ENCODE measurements at places on chromosomes 7 and 10.

- no peak for DNase-seq
- H3K4me3 ChIP-seq, result no peak overlapping the region
- no peak overlapping the region for H3K27ac ChIP-seq
- no peaks in the 10 kb centered on the region for H3K27me3 ChIP-seq
Observed at GRCh38 chr10:33681595-33681994, 347.1 kb upstream of the NRP1 start.

- H3K4me3 ChIP-seq, result no peak overlapping the region
- H3K36me3 ChIP-seq, result no peaks in the 10 kb centered on the region
- no peaks in the 10 kb centered on the region for H3K4me1 ChIP-seq
- no peaks in the 10 kb centered on the region for H3K27me3 ChIP-seq
Observed at GRCh38 chr10:123323884-123324283, 169.7 kb downstream of the BUB3 start.

DNA sequence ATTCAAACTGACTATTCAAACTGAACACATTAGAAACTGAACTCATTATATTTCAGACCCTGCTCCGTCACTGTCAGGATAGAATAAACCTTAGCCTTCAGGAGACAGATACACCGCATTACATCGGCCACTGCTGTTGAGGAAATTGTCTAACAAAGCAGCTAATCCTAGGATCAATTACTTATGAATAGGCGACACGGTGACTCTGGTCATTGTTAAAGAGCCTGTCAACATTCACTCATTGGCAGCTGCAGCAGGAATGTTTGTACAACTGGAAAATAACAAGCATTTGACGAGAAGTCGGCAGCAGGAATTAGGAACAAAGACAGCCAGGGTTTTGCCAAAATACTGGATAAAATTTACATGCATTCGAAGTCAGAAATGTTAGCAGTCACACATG, 112.0 kb upstream of the MKX start:
- H3K36me3 ChIP-seq, result no peaks in the 10 kb centered on the region
- H3K27ac ChIP-seq, result no peak overlapping the region
- no peaks in the 10 kb centered on the region for H3K27me3 ChIP-seq
- no peaks in the 10 kb centered on the region for H3K4me1 ChIP-seq
- no peak overlapping the region for H3K4me3 ChIP-seq

- no peak overlapping the region for H3K27ac ChIP-seq
- H3K27me3 ChIP-seq, result no peaks in the 10 kb centered on the region
- peaks cover 7% of the 10 kb centered on the region for H3K36me3 ChIP-seq
- no peak overlapping the region for H3K4me3 ChIP-seq
- H3K4me1 ChIP-seq, result peaks cover 18% of the 10 kb centered on the region
- DNase-seq, result no peak
Observed at GRCh38 chr10:100982916-100983830, 4.1 kb downstream of the MRPL43 start.

DNA sequence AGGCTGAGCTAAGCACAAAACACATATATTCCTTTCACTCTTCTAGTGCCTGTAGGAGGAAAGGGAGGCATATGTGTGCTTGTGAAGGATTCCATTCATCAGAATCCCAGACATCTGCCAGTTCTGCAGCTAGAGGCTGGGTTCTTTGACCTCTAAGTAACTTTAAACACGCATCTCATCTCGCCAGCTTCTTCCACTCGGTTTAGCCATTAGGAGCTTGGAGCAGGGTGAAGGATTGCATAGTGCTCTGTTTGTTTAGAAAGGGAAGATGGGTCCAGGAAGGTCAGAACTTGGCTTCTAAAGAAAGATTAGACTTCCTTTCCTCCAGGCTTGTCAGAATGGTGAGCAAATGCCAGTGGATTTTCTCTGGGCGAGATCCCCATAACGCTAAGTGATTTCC, 43.6 kb downstream of the HK1 start:
- peaks cover 64% of the 10 kb centered on the region for H3K4me1 ChIP-seq
- no peak for DNase-seq
- no peak overlapping the region for H3K27ac ChIP-seq
- H3K27me3 ChIP-seq, result no peaks in the 10 kb centered on the region
- H3K4me3 ChIP-seq, result no peak overlapping the region

GRCh38 chr10:30528429-30528786, 94.4 kb downstream of the MAP3K8 start:
- no peak overlapping the region for H3K27ac ChIP-seq
- no peak overlapping the region for H3K4me3 ChIP-seq
- H3K36me3 ChIP-seq, result no peaks in the 10 kb centered on the region

DNA sequence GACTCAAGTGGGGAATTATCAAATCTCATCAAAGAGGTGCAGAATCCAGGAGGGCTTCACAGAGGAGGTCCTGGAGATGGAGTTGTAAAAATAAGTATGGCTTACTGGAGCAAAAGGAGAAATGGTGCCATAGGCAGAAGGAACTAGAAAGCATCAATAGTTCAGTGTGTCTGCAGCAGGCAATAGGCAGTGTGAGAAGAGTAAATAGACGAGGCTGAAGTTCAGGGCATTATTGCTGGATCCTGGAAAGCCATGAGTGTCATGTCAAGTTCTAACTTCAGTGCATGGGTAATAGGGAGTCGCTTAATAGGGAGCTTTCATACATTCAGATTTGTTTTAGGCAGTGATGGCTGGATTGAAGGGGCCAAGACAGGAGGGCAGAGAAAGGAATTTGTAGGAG, 39.3 kb downstream of the CYP26A1 start:
- H3K4me1 ChIP-seq, result peaks cover 14% of the 10 kb centered on the region
- no peak overlapping the region for H3K27ac ChIP-seq
- H3K27me3 ChIP-seq, result no peaks in the 10 kb centered on the region
- no peaks in the 10 kb centered on the region for H3K36me3 ChIP-seq

DNA sequence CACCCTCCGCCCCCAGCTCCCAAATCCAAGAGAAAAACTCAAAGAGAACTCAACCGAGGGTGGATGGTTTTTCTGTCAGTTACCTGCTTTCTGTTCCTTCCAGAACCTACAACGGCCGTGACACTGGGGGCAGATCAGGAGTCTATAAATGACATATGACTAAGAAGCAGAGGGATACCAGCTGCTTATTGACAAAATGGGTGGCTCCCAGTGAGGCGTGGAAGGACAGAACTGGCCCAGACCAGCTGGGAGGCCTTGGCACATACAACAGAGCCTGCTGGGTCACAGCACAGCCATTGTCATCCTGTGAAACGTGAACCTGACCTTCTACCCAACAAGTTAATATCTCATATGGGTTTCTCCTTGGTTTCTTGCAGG, 84.3 kb upstream of the ADRB1 start:
- H3K4me1 ChIP-seq, result peaks cover 63% of the 10 kb centered on the region
- H3K27ac ChIP-seq, result no peak overlapping the region
- H3K27me3 ChIP-seq, result no peaks in the 10 kb centered on the region
- DNase-seq, result no peak
- no peak overlapping the region for H3K4me3 ChIP-seq

DNA sequence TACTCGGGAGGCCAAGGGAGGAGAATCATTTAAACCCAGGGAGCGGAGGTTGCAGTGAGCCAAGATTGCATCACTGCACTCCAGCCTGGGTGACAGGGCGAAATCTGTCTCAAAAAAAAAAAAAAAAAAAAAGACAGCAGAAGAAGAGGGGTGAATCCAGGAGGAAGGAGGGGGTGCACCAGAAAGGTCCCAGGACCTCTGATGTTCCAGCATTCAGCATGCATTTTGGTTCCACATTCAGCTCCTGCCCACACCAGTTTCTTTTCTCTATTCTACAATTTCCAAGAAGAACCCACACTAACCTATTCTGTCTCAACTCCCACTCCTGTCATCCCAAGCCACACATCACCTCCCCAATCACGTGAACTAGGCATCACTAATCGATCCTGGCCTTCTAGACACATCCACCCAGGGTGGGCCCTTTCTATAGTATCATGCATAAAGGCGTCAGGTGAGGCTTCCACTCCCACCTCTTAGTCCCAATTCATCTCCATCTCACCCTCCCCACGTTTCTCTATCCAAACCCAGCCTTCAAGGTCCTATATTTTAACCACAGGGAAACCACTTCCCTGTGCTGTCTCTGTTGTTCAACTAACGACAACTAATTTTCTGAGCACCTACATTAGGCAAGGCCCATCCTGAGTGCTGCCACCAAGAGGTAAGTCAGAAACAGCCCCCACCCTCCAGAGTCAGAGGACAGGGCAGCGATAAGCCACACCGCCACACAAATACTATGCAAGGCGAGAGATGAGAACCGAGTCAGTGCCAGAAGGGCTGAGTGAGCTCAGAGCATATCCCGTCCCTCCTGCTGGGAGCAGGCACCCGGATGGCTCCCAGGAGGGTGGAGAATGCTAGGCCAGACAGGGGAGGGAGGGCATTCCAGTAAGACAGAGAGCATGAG, 2.2 kb downstream of the ANXA11 start:
- peaks cover 11% of the 10 kb centered on the region for H3K36me3 ChIP-seq
- DNase-seq, result peak; percentile 72
- H3K27me3 ChIP-seq, result no peaks in the 10 kb centered on the region
- H3K4me1 ChIP-seq, result peaks cover 71% of the 10 kb centered on the region
- H3K27ac ChIP-seq, result peak overlapping the region; percentile 82
- H3K4me3 ChIP-seq, result peak overlapping the region; percentile 39

DNA sequence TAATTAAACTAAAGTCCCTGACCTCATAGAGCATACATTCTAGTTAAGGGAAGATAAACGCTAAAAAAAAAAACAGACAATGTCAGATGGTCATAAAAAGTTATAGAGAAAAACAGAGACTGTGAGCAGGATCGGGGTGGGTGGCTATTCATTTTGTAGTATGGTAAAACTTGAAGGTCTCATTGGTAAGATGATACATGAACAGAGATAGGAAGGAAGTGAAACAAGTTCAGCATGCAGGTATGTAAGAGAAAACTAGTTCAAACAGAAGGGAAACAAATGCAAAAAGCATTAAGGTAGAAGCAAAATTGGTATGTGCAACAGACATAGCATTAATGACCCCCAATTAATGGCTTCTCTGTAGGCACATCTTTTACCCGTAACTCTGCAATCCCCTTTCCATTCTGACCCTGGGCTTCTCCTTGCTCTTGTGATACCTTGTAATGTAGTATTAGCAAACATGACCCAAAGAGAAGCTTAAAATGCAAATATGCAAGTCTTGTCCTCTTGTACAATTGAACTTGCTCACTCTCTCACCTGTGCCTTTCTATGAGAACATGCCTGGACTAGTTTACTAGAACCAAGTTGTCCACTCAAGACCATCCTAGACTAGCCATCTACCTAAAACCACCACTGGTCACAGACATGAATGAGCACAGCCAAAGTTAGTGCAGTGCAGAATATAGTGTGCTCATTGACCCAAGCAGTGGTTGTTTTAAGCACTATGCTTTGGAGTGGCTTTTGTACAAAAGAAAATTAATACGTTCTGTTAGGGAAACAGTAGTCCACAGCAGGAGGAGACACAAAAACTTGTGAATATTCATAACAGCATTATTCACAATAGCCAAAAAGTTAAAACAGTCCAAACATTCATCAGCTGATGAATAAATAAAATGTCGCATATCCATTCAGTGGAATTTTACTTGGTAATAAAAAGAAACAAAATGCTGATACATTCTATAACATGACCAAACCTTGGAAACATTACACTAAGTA, 57.0 kb downstream of the BRAF start:
- no peaks in the 10 kb centered on the region for H3K4me1 ChIP-seq
- no peaks in the 10 kb centered on the region for H3K36me3 ChIP-seq
- H3K4me3 ChIP-seq, result no peak overlapping the region
- no peak overlapping the region for H3K27ac ChIP-seq

GRCh38 chr10:133336577-133337369, at the start of gene CALY:
Gene CALY (minus strand): TSS chr10:133336896. CDS start chr10:133328989, 7,907 bp downstream.
- peaks cover 25% of the 10 kb centered on the region for H3K4me1 ChIP-seq
- H3K27ac ChIP-seq, result peak within 1 kb of the TSS; percentile 64
- no peak within 1 kb of the TSS for H3K4me3 ChIP-seq
- peak; percentile 93 for DNase-seq
- no peaks in the 10 kb centered on the region for H3K36me3 ChIP-seq
- H3K27me3 ChIP-seq, result no peaks in the 10 kb centered on the region

GRCh38 chr10:90274721-90275468, 573.5 kb downstream of the KIF20B start:
- no peak overlapping the region for H3K27ac ChIP-seq
- no peak overlapping the region for H3K4me3 ChIP-seq
- H3K36me3 ChIP-seq, result no peaks in the 10 kb centered on the region
- H3K4me1 ChIP-seq, result no peaks in the 10 kb centered on the region
- no peaks in the 10 kb centered on the region for H3K27me3 ChIP-seq

GRCh38 chr7:31918706-31919393, 151.4 kb downstream of the PDE1C start:
- H3K27ac ChIP-seq, result no peak overlapping the region
- DNase-seq, result no peak
- no peaks in the 10 kb centered on the region for H3K27me3 ChIP-seq
- no peak overlapping the region for H3K4me3 ChIP-seq
- no peaks in the 10 kb centered on the region for H3K36me3 ChIP-seq

- H3K4me1 ChIP-seq, result no peaks in the 10 kb centered on the region
- H3K27me3 ChIP-seq, result peaks cover 10% of the 10 kb centered on the region
- no peaks in the 10 kb centered on the region for H3K36me3 ChIP-seq
- no peak overlapping the region for H3K27ac ChIP-seq
- no peak overlapping the region for H3K4me3 ChIP-seq
Observed at GRCh38 chr10:122168598-122169394, 102.3 kb upstream of the BTBD16 start.

Measured in CD4-positive, alpha-beta memory T cell (primary cell).